Activated CD8-positive, alpha-beta T cell treated with anti-CD3 and anti-CD28 coated beads, Interleukin-2, amount 10 ng/mL, durations not matched to agents 7 days and 5 days (primary cell): ENCODE measurements at places on chromosomes 3 and 15.

DNA sequence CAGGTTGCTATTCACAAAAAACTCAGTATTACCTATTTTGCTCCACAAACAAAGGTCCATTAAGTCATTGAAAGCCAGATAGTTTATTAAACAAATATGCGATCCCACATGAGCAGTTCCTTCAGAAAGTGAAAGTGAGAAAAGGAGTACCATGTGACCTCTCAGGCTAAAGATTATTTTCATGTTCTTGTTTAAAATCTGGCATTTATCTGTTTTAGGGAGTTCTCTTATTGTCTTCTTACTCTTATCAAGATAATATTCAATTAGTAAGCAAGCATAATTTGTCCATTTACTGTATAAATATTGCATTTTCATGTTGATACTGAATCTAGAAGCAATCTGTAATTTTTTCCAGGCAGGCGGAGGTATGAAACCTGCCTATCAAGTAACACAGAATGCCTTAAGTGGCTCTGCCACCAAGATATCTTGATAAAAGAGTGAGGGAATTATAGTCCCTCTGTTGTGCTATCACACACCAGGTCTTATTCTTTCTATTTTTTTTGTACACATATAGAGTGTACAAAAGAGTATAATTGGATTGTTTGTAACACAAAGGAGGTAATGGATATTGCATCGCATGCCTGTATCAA lies 20.1 kb upstream of the PLSCR5 start:
- DNase-seq = no peak

- DNase-seq = no peak
Observed at GRCh38 chr15:38860674-38861073, 296.1 kb upstream of the RASGRP1 start.

DNA sequence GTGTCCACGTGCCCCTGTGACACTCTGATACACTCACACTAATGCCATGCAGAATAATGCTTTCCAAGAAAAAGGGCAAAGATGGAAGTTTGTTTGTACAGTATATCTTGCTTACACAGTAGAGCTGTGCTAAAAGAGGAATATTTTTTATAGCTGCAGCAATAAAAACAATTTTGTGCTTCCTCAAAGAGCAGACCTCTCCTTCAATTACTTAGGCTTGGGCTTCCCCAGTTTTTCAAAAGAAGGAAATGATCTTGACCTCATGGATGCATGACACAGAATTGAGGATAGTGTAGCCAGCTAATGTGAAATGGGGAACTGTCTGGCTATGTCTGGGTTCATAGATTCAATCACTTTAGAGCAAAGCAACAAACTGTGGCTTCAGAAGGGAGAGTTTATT lies 137.4 kb downstream of the STT3B start:
- DNase-seq = no peak

- no peak for DNase-seq
Observed at GRCh38 chr3:71543371-71544016, 40.0 kb downstream of the FOXP1 start.

DNA sequence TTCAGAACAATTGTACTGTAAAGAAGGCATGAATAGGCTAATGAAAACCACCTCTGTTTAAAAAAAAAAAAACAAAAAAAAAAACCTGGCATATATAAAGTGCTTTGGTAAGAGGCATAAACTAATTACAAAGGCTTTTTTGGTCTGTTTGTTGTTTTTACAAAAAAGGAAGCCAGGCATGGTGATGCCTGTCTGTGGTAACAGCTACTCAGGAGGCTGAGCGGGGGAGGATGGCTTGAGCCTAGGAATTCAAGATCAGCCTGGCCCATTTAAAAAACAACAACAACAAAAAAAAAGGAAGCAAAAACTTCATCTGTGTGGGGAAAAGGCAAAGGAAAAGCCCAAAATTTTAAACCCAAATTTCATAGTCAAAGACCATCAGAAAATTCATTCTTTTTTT lies 47.0 kb downstream of the OSBPL10 start:
- no peak for DNase-seq

DNA sequence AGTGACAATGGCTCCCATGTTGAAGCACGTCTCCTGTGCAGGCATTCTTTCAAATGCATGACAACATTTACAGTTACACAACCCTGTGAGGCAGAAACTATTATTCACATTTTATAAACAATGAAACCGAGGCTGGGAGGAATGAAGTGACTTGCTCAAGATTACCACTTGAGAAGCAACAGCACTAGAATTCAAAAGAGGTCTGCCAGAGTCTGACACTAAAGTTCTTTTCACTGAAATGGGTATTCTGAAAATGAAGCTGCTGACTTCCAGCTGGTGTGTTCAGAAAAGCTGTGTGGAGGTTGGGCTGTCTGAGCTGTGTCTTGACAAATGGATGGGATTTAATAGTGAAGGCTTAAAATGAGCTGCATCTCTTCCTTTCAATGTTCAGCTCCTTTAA lies 104.4 kb downstream of the THSD4 start:
- no peak for DNase-seq

GRCh38 chr15:79084308-79084968 lies 6.1 kb downstream of the RASGRF1 start:
- no peak for DNase-seq

DNA sequence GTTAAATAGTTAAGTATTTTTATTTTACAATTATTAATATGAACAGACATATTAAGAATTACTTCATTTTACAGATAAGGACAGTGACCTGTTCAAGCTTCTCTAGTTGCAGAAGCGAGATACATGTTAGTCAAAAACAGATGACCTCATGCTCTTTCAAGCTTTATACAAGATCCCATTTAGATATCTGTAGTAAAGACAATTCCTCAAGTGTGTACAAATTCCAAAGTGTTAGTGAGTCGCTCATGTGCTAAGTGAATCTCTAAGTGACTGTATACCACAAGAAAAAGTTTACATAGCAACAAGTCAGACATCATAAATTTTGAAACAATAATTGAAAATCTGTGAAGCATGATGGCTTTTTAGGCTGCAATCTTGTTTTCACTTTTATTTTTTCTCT lies 293.8 kb downstream of the ROBO1 start:
- DNase-seq = no peak

DNA sequence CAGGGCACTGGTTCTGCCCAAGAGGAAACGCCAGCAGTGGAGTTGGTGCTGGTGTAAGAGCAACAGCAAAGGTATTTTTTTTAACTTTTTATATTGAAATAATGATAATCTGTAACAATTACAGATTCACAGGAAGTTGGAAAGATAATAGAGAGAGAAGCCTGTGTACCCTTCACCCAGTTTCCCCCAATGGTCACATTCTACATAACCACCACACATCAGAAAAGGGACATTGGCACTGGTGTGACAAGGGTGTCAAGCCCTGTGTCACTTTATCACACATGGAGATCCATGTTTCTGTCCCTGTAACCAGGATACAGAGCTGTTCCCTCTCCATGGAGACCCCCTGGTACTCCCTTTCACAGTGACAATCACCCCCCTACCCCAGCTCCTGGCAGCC lies 9.1 kb upstream of the PLXNA1 start:
- no peak for DNase-seq

DNA sequence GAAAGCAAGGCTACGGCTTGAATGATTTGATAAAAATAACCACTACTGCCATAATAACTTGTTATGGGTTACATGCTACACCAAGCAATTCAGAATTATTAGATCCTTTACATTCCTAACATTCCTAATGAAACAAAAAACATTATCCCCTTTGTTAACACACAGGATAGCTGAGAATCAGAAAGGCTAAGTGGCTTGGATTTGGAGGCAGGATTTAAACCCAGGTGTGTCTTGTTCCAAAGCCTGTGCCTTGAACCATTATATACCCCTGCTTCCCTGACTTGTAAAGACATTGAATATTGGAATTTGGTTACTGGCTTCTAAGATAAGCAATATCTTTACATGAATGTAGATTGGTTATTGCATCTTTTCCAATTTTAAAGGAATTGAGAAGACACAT lies 417.1 kb upstream of the GOLIM4 start:
- DNase-seq = no peak

- DNase-seq = no peak
Observed at GRCh38 chr3:6251612-6252400, 609.1 kb upstream of the GRM7 start.

- DNase-seq = no peak
Observed at GRCh38 chr3:52439426-52440248, 5.3 kb downstream of the SEMA3G start.

- DNase-seq = no peak
Observed at GRCh38 chr3:13393427-13394360, 26.4 kb downstream of the NUP210 start.

GRCh38 chr3:38154033-38154494 lies 11.3 kb upstream of the OXSR1 start:
- DNase-seq = no peak

- DNase-seq = no peak
Observed at GRCh38 chr3:30467596-30468238, 138.7 kb upstream of the TGFBR2 start.

GRCh38 chr15:35932531-35932930 lies 386.6 kb upstream of the DPH6 start:
- DNase-seq = no peak

DNA sequence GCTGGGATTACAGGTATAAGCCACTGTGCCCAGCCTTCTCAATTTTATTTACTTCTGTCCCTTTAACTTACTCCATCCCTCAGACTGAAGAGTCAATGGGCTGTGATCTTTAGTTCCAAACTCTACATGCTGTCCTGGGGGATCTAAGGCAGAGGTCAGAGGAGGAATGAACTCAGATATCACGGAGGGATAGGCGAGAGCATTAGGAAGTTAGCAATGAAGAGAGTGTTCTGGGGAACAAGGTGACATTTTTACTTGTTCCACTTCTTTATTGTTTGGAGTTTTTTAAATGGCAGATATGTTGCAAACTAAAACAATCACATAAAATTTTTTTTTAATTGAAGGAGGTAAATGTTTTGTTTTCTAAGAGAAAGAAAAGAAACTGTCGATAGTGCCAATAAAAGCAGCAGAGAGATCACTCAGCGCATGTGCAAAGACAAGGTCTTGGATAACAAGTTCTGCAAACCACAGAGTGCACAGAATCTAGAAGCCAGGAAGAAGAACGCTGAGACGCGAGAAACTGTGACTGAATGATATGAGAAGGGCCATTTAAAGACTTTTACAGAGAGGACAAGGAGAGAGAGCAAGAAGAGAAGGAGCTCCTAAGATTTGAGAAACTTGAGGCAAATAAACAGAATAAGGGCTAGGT lies 10.8 kb upstream of the CA12 start:
- DNase-seq = peak; percentile 27

GRCh38 chr15:26555898-26556297 lies 217.0 kb downstream of the GABRB3 start:
- no peak for DNase-seq

DNA sequence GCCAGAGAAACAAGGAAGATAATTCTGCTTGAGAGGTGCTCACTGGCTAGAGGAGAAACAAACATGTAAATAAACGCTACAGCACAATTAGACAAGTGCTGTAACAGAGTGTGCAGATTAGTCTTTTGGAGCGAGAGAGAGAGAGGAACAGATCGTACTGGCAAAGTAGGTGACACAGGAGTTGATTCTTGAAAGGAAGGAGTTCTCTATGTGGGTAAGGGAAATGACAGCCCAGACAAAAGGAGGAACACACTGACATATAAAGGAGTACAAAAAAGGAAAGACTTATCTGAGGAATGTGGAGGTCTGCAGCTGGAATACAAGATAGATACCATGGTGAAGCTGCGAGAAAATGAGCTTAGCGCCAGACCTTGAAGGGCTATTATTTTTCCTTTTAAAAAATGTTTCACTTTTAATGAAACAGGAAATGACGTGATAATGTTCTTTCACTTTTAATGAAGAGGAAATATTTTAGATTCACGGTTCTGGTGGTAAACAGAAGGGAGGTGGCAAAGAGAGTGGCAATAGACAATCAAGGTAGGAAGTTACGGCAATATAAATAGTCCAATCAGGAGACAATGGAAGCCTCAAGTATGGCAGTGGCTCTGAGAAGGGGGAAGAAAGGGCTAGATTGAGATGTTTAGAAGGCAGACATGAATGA lies 202.9 kb downstream of the VPS13C start:
- DNase-seq = no peak

DNA sequence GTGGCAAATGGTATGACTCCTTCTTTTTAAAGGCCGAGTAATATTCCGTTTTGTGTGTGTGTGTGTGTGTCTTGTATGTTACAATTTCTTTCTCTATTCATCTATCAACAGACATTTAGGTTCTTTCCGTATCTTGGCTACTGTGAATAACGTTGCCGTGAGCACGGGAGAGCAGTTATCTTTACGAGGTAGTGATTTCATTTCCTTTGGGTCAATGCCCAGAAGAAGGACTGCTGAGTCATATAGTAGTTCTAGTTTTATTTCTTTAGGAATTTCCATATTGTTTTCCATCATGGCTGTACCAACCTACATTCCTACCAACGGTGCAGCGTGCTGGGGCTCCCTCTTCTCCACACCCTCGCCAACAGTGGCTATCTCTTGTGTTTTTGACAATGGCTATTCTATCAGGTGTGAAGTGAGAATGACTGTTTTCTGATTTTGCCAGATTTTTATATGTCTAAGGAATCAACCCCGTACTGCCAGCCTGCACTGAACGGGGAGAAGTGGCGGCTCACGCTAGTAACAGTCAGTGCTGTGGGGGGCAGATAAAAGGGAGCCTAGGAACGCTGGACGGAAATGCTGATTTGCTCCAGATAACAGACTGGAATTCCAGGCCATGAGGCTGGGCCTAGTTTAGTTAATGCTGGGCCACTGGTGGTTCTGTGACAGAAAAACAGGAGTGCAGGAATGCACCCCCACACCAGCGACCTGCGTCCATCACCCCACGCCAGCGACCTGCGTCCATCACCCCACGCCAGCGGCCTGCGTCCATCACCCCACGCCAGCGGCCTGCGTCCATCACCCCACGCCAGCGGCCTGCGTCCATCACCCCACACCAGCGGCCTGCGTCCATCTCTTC lies 168.1 kb downstream of the XXYLT1 start:
- no peak for DNase-seq

DNA sequence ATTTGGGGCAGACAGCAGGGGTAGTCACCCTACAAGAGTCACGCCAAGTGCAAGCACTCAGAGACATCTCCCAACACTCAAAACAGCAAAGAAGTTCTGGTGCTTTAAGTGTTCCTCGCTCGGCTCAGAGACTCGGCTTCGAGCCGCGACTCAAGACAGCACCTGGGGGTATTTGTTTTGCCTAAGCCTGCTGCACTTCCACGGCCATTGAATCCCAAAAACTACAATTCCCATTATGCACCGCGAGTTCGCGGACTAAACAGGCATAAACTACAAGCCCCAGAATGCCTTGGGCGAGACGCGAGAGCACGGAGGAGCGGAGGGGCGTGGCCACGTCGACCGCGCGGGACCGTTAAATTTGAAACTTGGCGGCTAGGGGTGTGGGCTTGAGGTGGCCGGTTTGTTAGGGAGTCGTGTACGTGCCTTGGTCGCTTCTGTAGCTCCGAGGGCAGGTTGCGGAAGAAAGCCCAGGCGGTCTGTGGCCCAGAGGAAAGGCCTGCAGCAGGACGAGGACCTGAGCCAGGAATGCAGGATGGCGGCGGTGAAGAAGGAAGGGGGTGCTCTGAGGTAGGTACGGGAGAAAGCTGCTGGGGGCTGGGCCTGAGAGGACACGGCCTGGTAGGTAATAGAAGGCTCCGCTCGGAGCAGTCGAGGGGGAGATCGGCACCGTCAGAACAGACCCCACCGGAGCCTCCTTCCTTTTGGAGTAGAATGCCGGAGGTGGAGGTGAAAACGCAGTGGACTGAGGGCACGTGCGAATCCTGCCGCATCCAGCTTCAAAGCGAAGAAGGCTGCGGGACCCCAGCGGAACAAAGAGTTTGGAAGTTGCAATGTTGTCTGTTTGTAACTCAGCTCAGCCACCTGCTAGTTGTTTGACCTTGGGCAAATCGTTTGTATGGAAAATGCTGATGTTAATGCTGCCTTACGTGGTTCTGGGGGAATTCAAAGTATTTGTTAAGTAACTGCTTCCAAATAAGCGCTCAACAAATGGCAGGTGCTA lies at the start of gene BUB1B:
Gene BUB1B (plus strand): TSS at position 381 of the 1,000 bp plus-strand sequence. CDS start 152 bp downstream, at position 533.
- DNase-seq = peak; percentile 97
